NCI-H1436 treated with DMSO at 0.1 percent for 48 hours (cell line): ENCODE measurements at places on chromosomes 3 and 15.

- DNase-seq: no peak
These were observed 187.1 kb upstream of the DNAJC19 start for GRCh38 chr3:181176601-181177000.

GRCh38 chr3:69058180-69058946 lies 6.2 kb upstream of the TMF1 start:
- DNase-seq: no peak

DNA sequence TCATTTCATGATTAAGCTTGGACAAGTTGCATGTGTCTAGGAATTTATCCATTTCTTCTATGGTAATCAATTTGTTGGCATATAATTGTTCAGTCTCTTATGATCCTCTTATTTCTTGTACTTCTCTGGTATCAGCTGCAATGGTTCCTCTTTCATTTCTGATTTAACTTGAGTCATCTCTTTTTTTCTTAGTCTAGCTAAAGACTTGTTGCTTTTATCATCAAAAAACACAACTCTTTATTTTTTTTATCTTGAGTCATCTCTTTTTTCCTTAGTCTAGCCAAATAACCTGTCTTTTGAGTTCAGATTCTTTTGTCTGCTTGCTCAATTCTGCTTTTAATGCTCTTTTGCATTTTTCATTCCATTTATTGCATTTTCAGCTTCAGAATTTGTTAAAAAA lies 37.3 kb downstream of the UBE3A start:
- no peak for DNase-seq

DNA sequence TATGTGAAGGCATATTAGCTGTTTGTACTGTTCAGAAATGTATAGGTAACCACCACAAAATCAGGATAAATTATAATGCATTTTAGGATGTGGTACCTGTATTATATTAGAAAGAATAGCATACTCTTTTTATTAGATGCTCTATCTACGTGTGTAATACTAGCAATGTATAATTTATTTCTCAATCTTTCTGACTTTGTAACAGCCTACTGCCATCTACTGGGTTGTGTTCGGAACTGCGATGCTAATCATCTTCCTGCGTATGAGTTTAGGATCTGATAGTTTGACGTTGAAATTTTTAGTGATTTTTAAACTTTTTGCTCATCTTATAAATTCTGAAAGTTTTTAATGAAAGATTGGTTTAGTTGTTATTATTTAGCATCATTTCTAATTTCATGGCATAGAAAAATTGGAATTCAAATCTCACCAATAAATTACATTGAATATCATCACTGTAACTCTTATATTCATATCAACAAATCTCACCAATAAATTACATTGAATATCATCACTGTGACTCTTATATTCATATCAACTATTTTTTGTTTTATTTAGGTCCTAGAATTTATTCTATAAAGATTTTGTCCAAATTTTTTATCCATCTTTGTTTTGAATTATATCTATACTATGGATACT lies 322.7 kb upstream of the ZNF717 start:
- no peak for DNase-seq

- DNase-seq: no peak
These were observed 8.5 kb downstream of the GRM2 start for GRCh38 chr3:51715231-51715976.

- DNase-seq: no peak
These were observed 18.4 kb downstream of the RFT1 start for GRCh38 chr3:53111822-53112221.

GRCh38 chr3:172065967-172066762 lies 26.8 kb downstream of the FNDC3B start:
- no peak for DNase-seq

DNA sequence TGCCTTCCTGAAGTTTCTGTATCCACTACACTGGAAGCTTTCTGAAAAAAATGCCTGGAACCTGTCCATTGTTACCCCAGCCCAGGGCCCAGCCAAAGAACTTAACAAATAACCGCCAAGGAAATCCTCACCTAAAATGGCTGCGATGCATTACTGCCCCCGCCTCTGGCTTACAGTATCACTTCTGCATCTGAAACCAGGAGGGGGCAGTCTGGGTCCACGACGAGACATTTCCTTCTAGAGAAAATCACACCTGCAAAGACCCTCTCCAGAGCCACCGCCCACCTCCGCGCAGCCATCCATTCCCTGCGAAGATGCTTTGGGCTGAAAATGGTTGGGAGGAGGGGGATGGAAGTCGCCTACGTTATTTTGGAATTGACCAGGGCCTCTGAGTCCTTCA lies 22.4 kb upstream of the CELF6 start:
- DNase-seq: no peak

DNA sequence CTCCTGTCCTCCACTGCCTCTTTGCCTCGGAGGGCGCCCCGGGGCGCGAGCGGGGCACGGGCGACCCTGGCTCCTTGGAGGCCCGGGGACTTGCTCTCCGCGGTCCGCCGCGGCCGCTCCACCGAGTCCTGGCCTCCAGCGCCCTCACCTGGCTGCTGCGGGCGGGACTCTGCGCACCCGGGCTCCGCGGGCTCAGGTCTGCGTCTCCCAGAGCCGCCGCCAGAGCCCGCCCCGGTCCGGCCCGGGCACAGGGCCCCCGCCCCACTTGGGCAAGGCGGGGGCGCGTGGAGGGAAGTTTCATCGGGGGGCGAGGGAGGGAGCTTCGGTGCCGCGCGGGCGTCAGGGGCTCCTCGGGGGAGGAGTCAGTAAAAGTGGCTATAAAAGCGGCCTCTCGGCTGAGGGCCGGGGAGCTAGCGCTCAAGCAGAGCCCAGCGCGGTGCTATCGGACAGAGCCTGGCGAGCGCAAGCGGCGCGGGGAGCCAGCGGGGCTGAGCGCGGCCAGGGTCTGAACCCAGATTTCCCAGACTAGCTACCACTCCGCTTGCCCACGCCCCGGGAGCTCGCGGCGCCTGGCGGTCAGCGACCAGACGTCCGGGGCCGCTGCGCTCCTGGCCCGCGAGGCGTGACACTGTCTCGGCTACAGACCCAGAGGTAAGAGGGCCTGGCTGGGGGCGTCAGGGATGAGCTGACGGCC lies at the start of gene CEMIP:
TSS of gene CEMIP (plus strand) at position 407 of the 694 bp plus-strand sequence. CDS start 94,510 bp downstream, outside the sequence.
- no peak for DNase-seq

DNA sequence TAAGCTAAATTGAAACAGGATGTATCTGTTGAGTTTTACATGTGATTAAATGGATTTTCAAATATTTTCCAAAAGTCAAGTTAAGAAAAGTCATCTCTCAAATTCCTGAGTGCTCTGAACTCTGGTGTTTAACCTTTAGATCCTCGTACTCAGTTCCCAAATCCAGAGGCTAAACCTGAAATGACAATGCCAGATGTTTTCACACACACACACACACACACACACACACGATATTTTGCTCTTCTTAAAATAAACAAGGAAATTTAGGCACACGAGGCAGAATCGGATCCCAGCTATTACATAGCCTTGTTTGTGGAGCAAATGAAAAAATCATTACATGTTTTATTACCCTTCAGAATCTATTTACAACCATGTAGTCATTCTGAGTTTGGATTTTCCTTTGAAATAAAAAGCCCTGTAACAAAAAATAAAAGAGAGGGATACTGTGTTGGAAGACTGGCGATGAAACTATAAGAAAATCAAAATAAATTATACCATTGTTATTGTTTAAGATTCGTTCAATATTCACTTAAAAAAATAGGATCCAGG lies 20.6 kb upstream of the UBE2E1 start:
- DNase-seq: no peak

GRCh38 chr3:101216710-101217465 lies 103.5 kb downstream of the IMPG2 start:
- no peak for DNase-seq

GRCh38 chr3:161796780-161797179 lies 300.2 kb downstream of the OTOL1 start:
- no peak for DNase-seq

DNA sequence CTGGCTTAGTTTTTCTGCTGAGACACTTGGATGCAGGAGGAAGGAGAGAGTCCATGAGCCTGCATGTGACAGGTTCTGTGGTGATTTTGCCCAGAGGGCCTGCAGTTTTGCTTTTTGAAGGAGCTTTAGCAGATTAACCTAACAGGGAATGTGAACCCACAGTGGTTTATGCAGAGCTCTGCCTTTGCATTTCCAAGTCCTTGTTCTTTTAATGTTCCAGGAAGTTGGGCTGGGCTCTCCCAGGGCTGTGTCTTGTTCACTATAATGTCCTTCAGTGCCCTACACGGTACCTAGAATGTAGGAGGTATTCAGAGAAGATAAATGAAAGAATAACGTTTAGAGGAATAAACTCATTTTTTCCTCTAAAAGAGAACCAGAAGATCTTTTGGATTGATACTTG lies 50.3 kb downstream of the PCCB start:
- DNase-seq: no peak

DNA sequence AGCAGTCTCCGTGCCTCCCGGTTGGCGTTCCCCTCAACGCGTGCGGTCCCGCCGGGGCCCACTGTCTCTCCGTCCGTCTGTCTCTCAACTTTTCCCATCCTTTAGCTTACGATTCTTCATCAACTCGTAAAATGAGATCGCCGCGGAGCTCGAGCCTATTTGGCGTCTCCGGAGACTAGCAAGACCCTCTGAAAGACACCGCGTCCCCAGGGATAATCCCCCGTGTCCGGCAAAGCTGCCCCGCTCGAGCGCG lies 3.4 kb downstream of the GATA2 start:
- DNase-seq: no peak

DNA sequence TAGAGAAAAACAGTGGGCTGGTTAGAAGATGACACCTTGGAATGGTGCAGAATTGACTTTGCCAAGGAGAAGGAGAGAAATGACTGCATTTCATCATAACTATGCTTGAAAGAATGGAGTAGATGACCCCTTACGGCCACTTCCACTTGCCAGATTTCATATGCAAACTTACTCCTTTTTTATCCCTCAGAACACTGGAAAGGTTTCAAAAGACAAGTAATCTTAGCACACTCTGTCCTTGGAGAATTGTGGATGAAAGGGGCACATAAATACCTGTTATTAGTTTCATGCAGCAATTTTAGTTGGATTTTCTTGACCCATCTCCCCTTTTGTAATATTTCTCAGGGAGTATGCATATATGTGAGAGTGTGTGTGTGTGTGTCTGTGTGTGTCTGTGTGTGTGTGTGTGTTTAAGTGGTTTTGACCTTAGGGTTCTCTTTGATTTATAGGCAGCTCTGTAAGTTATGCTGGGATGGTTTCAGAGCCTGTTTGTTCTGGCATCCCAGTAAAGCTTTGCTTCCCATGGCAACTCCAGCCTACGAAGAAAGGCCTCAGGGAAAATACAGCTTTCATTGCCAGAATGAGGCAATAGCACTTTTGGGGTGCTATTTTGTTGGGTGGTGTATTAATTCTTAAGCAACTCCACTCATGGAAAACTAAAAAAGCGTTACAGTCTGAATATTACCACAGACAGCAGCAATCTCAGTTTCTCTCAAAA lies 122.2 kb upstream of the TP63 start:
- no peak for DNase-seq

- DNase-seq: no peak
These were observed 239.4 kb downstream of the XXYLT1 start for GRCh38 chr3:195031574-195032003.

DNA sequence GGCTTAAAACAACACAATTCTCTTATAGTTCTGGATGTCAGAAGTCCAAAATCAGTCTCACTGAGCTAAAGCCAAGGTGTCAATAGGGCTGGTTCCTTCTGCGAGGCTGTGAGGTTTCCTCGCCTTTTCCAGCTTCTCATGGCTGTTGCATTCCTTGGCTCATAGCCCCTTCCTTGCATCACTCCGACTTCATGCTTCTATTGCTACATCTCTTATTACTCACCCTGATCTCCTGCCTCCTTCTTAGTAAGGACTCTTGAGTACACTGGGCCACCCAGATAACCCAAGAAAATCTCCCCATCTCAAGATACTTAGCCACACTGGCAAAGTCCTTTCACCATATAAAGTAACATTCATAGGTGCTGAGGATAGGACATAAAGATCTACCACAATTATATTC lies 193.9 kb downstream of the ADAMTS17 start:
- DNase-seq: no peak

GRCh38 chr3:123151251-123151705 lies 50.5 kb upstream of the SEC22A start:
- no peak for DNase-seq

DNA sequence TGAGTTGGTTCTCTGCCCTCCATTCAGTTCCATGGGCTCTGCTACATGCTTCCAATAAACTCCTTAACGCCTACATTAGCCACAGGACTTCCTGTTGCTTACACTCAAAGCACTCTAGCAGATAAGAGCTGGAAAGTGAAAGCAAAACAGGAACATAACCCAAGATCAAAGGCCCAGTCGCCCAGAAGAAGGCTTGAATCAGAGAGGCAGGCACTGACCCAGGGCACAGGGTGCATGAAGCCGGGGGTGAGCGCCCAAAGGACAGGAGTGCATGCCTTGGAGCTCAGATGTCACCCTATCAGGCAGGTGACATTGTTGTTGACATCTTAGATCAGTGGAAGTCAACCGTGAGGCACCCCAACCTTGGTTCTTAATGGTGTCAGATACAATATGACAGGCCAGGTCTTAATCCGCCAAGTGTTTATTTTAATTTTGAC lies 235.1 kb downstream of the UACA start:
- no peak for DNase-seq

GRCh38 chr3:15098503-15099363 lies at the start of gene RBSN:
Gene RBSN, minus strand, starts transcription at chr3:15099148. Its CDS starts 3,028 bp downstream, at chr3:15096120.
- peak; percentile 8 for DNase-seq

DNA sequence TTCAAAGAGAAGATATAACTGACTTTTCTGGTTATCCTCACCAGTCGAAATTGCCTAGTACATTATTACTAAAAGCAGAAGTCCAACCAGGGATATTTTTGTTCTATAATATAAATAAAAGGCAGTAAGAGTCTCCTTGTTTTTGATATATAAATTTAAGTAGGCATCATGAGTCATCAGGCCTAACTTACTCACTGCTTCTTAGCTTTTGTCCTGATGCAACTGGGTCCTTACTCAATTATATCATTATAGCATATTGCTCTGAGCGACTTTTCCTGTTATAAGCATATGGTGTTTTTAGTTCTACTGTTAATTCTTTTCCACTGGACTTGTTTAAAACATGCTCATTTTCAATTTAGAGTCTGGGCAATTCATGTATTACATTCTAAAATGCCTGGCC lies 910.1 kb downstream of the MCTP2 start:
- no peak for DNase-seq

DNA sequence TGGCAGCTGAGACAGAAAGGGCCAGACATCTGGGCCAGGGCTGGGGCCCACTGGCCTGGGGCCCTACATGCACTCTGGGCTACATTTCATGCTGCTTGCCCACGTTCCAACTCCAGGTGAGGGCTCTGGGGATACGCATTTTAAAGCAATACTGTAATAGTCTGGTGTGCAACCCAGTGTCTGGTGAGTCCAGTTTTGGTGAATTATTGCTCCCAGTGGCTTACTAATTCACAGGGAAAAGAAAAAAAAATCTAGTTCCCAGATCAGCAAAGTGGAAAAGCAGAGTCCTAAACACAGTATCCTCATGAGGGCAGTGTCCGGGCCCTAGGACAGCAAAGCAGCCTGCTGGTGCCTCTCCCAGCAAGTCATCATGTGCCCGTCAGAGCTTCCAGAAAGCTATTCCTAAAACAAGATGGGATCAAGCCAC lies 82.4 kb downstream of the CCNL1 start:
- DNase-seq: no peak

- peak; percentile 19 for DNase-seq
These were observed 288.7 kb downstream of the EPHB1 start for GRCh38 chr3:135083756-135084155.
